Lung microvascular endothelial cell (primary cell): ENCODE measurements at places on chromosomes 4 and X.

GRCh38 chr4:17356926-17357325 lies 155.0 kb downstream of the QDPR start:
- DNase-seq: no peak

DNA sequence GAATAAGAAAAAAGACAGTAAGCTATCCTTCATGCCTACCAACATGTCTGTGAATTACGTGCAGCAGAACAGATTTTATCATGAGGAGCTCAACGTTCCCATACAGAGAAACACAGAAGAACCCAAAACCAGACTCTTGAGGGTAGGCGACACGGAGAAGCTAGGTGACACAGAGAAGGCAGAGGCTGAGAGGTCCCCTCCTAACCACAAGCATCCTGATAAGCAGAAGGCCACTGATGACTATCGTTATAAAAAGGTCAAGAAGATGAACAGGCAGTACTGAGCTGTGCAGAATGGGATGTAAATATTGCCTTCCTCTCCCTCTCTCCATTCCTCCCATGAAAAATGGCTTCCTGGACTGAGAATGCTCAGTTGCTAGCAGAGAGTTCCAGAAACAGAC lies 350.2 kb upstream of the BOD1L1 start:
- DNase-seq: no peak

GRCh38 chr4:139986689-139987501 lies 167.1 kb downstream of the MAML3 start:
- DNase-seq: no peak

DNA sequence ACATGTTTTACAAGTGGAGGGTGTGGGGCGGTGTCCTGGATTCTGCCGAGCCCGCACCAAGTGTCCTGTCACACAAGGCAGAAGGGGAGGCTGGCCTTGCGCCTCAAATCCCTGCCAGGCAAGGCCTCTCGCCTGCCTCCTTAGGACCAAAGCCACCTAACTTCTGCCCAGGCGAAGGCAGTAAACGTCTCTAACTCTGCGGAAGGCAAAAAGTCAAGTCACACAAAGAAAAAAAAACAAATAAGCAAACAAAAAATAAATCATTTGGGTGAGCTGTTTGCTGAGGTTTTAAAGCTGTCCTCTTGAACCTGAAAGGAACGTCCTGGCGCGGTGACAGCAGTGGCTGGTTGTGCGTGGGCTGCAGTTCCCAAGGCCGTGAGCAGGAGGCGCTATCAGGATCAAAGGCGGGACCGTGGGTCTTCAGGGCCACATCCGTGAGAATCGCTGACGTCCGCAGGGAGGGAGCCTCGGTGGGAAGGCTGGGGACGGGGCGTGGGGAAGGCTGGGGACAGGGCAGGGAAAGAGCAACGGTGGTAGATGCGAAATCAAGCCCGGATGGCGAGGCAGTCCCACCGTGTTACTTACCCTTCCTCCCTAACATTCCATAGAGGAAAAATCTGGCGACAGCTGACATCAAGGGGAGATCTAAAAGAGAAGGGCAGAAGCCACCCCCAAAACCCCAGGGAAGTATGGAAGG lies 99.1 kb downstream of the TRAPPC11 start:
- DNase-seq: no peak

DNA sequence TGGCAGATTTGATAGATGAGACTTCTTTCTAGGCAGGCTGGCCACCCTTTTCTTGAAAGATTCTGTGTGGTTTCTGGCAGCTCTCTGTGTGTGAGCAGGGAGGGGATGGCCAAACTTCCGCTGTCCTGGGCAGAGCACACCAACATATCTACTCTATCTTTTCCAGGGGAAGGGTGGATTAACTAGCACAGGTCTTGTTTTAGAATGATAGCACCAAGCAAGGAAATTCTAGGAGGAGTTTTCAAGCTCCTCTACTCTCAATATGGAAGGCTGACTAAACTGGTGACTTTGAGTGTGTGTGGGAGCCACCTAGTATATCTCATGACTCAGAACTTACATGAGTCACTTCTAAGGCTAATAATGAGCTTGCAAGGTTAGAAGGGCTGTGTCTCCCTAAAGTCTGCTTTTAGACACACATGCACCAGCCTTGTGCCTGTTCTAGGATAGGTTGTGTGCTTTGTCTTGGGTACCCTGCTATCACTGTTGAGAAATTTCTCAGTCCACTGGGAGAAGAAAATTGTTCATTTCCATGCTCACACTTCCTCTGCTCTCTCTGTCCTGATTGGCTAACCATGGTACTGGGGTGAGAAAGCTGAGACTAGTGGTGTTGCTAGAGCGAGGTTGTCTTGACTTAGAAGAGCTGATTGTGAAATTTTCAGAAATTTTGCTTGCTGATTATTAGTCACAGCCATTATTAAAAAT lies 72.9 kb downstream of the YIPF6 start:
- peak; percentile 44 for DNase-seq

DNA sequence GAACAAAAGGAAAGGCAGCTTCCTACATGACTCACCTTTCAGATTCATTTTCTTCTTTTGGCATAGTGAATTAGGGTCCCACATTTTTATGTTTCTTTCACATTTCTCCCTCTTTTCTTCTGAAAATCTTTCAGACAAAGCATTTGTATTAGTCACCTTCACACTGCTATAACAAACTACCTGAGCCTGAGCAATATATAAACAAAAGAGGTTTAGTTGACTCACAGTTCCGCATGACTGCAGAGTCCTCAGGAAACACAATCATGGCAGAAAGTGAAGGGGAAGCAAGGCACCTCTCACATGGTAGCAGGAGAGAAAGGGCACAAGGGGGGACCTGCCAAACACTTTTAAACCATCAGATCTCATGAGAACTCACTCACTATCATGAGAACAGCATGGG lies 36.9 kb downstream of the MAGEA9 start:
- DNase-seq: no peak

- DNase-seq: no peak
Observed at GRCh38 chrX:68676335-68676734, 28.9 kb downstream of the STARD8 start.

DNA sequence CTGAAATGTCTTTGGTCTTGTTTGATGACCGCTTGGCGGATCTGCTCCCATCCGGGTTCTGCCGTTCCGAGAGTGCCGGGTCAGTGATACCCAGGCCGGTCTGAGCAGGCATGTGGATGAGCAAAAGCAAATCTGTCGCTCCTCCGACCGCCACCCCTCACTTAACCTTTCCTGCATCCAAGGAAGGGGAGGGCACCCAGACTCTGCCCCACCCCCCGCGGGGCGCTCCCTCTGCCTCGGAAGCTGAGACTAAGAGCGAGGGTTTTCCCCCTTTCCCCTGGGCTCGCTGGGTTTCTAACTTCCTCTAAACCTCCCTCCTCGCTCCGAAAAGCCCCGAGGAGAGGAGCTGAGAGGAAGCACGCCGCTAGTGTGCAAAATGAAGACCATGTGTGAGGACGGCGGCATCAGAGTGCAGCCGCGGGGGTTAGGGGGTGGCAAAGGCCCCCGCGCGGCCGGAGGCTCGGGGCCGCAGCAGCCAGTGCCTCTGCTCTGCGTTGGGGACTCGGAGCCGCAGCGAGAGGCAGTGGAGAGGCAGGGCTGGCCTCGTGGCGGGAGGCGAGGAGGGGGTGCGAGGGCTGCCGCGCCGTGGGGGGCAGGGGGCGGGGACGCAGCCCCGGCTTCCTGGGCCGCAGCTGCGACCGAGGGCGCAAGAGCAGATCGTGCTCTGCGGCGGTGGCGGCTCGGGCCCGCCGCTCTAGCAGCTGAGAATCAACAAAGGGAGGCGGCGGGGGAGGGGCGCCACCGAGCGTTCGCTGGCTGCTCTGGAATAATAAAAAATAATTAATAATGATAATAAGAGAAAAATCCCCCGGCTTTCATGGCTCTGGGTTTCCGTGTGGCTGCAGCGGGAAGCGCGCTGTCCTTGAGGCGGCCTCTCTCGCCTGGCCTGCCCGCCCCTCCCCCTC lies 55.8 kb upstream of the BCOR start:
- DNase-seq: peak; percentile 51

DNA sequence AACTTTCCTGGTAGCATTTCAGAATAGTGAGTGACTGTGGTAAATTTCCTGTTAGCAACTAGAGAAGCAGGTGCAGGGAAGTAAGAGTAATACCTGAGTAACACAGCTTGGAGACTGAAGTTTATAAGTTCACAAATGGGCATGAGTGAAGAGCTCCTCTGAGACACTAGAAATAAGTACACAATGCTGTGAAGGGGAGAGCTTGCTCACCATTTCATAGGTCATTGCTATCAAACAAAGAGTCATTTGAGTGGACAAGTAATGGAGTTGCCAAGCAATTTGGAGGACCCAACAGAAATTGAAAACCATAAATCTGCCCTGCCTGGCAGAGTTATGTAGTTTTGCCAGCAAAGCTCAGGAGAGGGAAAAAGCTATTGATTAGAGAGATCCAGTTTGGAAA lies 523.6 kb downstream of the TRAM1L1 start:
- DNase-seq: no peak

DNA sequence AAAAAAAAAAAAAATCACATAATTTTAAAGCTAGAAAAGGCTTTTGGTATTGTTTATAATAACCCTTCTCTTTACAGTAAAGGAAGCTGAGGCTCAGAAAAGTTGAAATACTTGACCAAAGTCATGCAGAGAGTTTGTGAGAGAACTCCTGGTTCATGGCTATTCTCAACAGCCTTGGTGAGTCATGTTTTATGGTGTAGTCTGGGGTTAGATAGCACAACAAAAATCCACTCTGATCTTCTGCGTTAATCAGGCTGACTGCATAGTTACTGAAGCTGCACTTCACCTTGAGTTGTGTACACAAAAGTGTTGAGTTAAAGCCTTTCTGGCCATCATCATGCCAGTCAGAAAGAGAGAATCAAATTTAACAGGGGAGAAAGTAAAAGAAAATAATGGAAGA lies 19.3 kb upstream of the SFRP2 start:
- DNase-seq: no peak

DNA sequence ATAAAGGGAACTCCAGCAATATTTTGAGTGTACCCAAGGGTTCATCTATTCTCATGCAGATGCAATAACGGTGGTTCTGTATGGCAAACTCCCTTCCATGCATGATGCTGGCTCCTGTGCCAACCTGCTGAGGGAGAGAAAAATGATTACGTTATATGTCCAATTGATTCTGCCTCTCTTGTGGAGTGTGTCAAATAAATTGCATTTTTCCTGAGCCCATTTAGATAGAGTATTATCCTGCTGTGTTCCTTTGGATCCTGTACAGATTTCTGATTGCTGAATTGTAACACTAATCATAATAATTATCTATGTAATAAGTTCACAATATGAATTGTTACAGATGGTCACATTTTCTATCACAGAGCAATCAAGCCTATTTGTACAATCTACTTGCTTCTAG lies 821.7 kb downstream of the C4orf33 start:
- DNase-seq: no peak

DNA sequence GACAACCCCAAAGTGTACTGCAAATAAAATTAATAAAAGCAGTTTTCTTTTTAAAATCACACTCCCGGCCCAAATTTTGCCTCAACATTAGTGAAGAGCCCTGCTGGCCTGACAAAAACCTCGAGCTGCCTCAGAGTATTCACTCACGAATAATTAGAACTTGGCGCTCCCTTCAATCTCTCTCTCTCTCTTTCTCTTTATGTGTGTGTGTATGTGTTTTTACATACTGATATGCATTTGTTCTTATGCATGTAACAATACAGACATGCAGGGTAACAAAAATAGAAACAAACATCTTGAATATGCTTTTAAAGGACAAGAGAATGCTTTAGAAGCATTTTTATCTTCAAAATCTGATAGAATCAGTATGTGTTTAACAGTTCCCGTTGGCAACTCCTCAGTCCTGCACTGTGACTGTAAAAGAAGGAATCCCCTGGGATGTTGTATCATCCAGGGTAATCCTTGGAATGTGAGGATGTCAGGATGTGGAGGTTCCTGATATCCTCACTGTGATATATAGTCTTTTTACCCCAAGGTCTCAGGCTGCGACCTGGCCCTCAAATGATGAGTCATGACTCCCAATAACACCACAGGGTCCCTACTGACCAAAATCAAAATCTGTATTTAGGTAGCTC lies 53.0 kb downstream of the PTCHD1 start:
- no peak for DNase-seq

DNA sequence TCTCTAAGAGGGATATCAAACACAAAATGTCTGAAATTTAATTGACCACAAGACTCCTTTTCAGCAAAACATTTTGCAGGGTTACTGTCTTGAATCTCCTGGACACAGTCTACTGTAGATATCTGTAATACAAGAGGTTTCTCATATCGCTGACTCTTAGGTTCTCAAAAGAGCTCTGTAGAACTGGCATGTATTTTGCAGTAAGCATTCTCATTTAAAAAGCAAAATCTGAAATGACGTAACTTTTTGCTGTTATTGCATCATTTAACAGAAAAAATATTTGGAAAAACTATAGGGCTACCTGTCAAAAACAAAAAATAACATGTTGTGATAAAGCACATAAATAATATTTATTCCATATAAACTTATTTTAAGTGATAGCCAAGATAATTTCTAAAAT lies 114.2 kb downstream of the CDS1 start:
- DNase-seq: no peak
